Activated CD4-positive, alpha-beta T cell treated with anti-CD3 and anti-CD28 coated beads, Interleukin-2, amount 10 ng/mL, durations not matched to agents 7 days and 5 days (primary cell): ENCODE measurements at places on chromosomes 7 and 10. TPM values are rescaled to one million over a fixed set of nuclear protein-coding genes. Genes with fewer than 3 reads are reported as not detected.

Gene CYP26A1
- not detected for total RNA-seq

Gene ITIH2
- total RNA-seq: not detected

Gene GRM3
- not detected for total RNA-seq

Gene POM121C
- 81.7 TPM for total RNA-seq

Gene SFRP5
- not detected for total RNA-seq

Gene DNAJC12
- total RNA-seq: 0.79 TPM

Gene SLC12A9
- total RNA-seq: 44.1 TPM

Gene COL28A1
- not detected for total RNA-seq

Gene MYOF
- 2.7 TPM for total RNA-seq

Gene CALHM1
- 0.12 TPM for total RNA-seq

Gene HABP2
- not detected for total RNA-seq

Gene CNTNAP2
- not detected for total RNA-seq

Gene FRMPD2
- total RNA-seq: not detected

Gene AKR1C2
- total RNA-seq: not detected

Gene VPS37D
- total RNA-seq: not detected

Gene C10orf105
- 0.71 TPM for total RNA-seq

Gene LRRC18
- total RNA-seq: not detected

Gene CPED1
- 0.17 TPM for total RNA-seq

Gene ACTL6B
- total RNA-seq: not detected

Gene C7orf33
- not detected for total RNA-seq

Gene ADCYAP1R1
- not detected for total RNA-seq

Gene PMPCB
- 60.7 TPM for total RNA-seq

Gene LRRC61
- total RNA-seq: 12.8 TPM

Gene SLIT1
- 1.6 TPM for total RNA-seq

Gene PIP
- not detected for total RNA-seq

Gene LOXL4
- total RNA-seq: not detected

Gene TMEM225B
- 1.3 TPM for total RNA-seq

Gene OR13A1
- 0.10 TPM for total RNA-seq

Gene TNS3
- total RNA-seq: not detected

Gene AMZ1
- total RNA-seq: 0.08 TPM

Gene GSTO2
- 0.81 TPM for total RNA-seq

Gene PDZD7
- total RNA-seq: 0.74 TPM

Gene PARP12
- total RNA-seq: 129 TPM

Gene PRSS1
- not detected for total RNA-seq

Gene SLC18A3
- total RNA-seq: not detected

Gene SH2D4B
- total RNA-seq: 0.07 TPM

Gene CTAGE15
- 0.56 TPM for total RNA-seq

Gene SPDYE1
- total RNA-seq: not detected

Gene TRDMT1
- total RNA-seq: 17.2 TPM

Gene CYP26C1
- total RNA-seq: 0.12 TPM

Gene ADARB2
- total RNA-seq: 0.17 TPM
